ENCODE measurements at places on chromosomes 2 and 18.

GRCh38 chr2:195322324-195322723 lies 334.7 kb upstream of the SLC39A10 start:
- no peak for DNase-seq

- DNase-seq = no peak
These were observed 11.1 kb downstream of the KLF11 start for GRCh38 chr2:10054424-10054823.

DNA sequence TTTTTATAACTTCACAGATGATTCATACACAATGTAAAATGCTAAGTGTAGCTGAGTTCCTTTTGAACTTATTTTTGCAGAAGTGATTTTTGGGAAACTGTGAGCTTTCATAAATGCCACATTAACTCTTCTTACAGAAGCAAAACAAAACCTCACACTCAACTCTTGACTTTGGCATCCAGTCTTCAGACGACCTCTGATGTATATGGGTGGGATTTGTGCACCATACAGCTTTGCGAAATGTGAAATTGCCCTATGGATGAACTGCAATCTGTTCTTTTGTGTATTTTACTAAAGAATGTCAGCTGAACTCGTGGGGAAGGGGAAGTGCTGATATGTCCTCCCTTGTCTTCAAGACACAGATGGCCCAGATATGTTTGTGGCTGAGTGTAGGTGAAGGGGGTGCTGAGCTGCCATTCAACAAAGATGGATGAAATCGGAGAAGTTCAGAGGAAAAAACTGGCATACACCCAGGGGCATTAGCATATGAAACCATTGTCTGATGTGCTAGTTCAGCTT lies 218.3 kb downstream of the PTGR3 start:
- no peak for DNase-seq

GRCh38 chr18:58970943-58971790 lies 106.5 kb downstream of the ZNF532 start:
- DNase-seq = no peak

GRCh38 chr18:7830468-7830867 lies 263.4 kb downstream of the PTPRM start:
- DNase-seq = no peak

DNA sequence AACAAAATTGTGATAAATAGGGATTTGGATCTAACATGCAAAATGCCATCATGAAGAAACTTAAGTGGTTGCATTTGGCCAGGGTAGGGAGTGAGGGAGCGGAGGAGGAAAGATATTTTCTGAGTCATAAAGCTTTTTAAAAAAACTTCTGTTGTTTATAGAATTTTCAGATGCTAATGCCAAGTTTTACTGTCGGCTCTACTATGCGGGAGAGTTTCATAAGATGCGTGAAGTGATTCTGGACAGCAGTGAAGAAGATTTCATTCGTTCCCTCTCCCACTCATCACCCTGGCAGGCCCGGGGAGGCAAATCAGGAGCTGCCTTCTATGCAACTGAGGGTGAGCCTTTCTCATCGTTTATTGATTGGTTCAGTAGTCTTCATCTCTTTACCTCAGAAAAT lies 56.0 kb upstream of the PTH2R start:
- DNase-seq = no peak

- DNase-seq = no peak
These were observed 59.1 kb downstream of the TSHZ1 start for GRCh38 chr18:75269696-75270095.

Measured in effector memory CD8-positive, alpha-beta T cell (primary cell).